ENCODE measurements at places on chromosomes 6 and 20.

DNA sequence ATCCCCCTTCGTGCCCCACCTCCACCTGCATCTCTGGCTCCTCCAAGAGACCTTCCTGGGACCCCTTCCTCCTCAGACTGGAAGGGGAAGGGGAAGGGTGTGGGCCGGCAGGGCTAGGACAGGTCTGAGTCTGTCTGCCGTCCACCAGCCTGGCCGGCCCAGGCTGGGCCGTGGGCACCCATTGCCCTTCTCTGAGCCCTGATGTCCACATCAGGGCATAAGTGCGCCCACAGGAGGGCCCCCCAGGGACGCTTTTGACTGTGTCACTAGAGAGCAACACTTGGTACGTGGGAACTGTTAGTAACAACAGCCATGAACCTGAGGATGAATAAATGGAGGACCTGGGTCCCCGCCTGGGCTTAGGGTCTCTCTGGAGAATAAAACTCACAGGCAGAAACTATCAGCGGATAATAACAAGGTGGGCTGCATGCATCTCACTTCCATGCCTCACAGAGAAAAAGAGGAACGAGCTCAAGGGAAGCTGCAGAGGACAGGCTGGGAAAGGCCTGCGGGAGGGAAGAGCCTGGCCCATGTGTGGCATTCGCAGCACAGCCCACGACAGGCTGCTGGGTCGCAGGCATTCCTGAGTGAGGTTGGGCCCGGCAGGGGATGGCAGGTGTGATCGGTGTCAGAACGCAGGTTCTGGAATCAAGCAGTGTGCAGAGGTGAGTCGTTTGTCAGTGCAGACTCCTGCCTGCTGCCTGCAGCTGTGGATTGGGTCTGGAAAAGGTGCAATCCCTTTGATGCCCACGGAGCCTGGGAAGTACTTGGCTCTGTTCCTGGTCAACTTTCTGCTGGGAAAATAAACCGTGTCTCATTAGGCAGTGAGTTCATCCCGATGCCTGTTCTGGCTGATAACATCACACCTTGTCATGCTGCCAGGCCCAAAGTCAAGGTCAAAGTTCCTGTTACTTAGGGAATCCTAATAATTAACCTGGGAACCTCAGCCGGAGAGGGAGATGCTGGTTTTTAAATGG is 60.9 kb downstream of the BCAS4 start:
- no peak for DNase-seq

DNA sequence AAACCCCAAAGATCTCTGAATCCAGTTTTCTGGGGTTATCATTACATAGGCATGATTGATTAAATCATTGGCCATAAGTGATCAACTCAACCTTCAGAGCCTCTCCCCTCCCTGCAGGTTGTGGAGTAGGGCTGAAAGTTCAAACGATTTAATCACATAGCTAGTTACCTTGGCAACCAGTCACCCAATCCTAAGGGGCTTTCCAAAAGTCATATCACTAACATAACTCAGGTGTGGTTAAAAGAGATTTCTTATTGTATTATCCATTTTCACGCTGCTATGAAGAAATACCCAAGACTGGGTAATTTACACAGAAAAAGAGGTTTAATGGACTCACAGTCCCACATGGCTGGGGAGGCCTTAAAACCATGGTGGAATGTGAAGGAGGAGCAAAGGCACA is 935.1 kb upstream of the SLC35B3 start:
- no peak for DNase-seq

DNA sequence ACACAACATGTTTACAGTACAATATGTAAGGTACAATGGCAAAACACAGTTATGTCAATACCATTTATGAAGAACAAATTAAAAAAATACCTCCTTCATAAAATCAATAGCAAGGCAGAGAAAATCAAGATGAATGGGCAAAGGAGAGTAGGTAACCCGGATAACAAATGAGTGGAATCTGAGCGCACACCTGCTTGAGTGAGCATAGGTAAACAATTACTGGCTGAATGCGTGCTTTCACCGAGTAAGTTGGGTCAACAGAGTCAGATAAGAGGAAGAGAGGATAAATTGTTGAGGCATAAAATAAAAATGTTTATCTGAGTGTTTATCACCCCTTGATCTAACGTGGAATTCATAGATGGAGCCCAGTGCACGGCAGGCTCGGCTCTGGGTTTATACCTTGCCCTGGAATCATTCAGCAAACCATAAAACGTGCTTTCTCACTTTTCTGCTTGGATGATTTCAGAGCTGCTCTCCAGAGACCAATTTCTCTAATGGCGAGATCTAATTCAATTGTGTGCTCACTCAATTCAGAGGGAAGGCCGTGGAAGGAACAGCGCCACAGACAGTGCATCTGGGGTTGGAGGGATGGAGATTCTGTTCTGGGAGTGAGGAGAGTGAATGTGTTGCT is 224.8 kb upstream of the MAP3K7 start:
- no peak for DNase-seq

DNA sequence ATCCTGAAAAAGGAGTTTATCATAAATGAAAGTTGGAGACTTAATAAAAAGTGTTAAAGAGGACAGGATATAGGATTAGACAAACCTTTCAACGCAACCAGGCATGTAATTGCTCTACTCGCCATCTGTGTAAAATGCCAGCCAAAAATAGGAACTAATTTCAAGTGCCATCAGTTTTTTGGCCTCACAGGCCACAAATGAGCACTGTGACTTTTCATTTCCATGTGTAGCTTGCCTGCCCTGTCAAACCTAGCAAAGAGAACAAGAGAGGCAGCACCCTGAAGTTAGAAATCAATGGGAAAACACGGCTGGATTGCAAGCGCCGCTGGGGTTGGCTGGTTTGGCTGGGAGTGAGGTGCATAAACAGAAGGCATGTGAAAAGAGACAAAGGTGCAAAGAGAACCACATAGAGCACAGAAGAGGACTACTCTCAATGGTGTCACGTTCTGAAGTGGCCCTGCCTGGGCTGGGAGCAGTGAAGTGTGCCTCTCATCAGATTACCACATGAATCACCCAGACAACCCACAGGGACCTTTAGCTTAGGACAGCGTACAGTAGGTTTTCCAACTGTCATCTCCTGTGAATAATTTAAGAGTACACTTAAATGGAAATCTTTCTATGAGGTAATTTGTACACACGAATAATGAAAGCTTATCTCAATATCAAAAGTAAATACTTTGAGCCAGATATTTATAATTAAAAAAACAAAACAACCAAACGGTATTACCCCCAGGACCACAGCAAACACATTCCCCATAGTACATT is 78.0 kb upstream of the NHSL1 start:
- DNase-seq = no peak

DNA sequence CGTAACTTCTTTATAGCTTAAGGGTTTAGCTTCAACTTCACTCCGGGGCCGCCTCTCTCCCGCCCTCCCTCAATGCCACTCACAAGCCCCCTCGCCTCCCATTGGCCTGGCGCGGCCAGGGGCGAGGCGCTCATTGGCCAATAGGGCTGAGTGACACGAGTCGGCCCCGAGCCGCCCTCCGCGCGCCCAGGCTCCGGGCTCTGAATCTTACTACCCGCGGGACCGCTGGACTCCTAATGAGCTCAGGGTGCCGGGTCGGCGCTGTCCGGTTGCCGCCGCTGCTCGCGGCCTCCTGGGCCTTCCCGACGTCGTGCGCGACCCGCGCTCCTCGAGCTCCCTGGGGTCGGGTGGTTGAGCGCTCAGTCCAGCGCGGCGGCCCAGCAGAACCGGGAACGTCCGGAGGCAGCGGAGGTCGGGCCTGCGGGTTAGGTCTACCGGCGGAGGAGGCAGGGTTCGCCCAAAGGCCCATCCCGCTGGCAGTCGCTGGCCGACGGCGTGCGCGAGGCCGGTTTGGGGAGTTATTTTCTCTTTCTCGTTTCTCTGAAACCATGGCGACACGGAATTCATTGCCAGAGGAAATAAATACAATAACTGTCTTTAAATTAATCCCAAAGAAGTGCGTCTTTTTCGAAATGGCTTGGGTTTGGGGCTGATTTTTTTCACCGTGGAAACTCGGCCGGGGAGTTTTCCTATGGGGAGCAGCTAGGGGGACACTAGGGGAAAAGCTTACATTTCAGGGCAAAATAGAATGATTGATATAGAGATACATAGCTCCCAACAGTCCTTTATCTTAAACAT is at the start of gene SIM1:
TSS of gene SIM1 (minus strand) at position 19 of the 798 bp plus-strand sequence. CDS start 1,453 bp downstream, outside the sequence.
- peak; percentile 82 for DNase-seq

DNA sequence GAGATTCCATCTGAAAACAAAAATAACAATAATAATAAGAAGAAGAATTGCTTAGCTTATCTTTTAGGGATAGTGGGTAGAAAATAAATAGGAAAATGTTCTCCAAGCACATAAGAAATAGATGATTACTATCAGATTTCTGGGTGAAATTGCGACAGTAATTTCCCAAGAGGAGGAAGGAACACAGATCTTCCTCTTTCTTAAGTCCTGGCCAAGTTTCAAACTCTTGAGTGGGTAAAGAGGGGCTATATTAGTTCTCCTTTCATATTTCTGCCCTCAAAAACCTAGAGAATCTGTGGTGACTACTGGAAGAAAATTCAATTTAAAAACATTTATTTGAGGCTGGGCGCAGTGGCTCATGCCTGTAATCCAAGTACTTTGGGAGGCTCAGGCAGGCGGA is 63.7 kb downstream of the PHACTR2 start:
- DNase-seq = no peak

- DNase-seq = no peak
These were observed 4.3 kb downstream of the TJAP1 start for GRCh38 chr6:43481591-43482236.

DNA sequence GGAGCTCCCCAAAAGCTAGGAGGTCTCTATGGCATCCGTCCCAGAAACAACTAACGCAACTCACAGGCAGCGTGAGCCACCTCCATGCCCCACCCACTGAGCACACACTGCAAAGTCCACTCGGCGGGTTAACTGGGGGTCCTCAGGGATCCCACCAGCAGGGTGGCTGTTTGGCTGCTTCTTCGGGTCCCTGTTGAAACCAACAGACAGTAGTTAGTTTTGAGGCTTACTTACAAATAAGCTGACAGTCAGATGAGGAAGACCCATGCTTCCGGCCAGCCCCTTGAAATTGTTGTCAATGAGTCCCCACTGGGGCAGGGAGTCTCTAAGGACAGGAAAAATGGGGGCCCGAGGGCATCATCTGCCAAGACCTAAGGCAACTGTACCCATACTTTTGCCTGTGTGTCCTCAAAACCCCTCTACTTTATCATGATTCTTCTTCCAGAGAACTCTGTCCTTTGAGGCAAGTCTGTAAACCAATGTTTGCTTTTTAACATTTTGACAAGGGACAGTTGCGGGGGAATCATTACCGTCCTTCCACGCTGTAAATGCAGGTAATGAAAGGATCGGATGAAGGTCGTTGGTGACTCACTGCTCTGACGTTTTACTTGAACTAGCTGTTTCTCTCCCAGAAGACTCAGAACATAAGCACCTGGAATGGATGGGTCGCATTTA is 2.2 kb upstream of the PCK1 start:
- no peak for DNase-seq

DNA sequence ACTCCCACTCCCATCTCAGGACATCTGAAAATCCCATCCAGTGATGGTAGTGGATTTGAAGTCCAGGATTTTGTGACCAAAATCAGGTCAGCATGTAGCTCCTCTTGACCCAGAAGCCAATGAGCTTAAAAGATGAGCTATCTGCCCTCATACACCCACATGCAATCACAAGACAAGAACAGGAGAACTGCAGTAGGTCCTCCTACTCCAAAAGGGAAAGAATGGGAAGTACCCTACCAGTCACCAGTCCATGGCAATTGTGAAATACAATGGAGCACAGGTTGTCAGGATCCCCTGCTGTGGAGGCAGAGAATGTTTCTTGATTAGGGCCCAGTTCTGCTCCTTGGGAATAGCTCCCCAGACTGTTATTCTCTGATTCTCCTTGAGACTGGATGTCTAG is 347.3 kb upstream of the CNR1 start:
- no peak for DNase-seq

- no peak for DNase-seq
These were observed 2.0 kb downstream of the NCOA3 start for GRCh38 chr20:47503685-47504084.

DNA sequence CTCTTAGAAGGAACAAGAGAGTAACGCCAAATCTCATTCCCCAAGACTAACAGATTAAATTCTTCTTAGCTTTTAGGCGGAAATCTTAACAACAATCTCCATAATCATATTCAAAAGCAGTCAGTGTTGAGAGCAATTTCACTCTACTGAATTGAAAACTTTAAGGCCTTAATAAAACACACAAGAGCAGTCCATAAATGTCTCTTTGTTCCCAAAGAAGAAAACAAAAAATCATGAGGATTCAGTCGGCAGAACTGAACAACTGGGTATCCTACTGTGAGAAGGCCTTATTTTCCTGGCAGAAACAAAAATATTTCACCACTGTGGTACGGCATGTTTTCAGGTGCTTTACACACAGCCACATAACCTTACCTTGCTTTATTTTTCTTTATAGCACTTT is 14.4 kb downstream of the ABHD12 start:
- no peak for DNase-seq

DNA sequence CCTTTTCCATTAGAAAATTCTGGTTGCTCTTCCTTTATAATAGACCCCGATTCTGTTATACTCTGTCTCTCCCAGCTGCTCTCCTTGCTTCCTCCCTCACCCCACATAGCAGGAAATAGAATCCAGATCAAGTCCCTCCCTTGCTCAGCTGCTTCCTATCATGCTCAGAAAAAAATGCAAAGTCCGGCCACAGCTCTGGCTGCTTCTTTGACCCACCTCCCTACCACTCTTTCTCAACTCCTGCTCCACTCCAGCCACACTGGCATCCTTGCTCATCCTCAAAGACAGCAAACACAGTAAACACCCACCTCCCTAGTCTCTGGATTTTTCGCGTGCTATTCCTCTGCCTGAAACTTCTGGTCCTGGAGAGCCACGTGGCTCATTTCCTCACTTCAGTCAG is 9.1 kb upstream of the SLC22A16 start:
- DNase-seq = no peak

DNA sequence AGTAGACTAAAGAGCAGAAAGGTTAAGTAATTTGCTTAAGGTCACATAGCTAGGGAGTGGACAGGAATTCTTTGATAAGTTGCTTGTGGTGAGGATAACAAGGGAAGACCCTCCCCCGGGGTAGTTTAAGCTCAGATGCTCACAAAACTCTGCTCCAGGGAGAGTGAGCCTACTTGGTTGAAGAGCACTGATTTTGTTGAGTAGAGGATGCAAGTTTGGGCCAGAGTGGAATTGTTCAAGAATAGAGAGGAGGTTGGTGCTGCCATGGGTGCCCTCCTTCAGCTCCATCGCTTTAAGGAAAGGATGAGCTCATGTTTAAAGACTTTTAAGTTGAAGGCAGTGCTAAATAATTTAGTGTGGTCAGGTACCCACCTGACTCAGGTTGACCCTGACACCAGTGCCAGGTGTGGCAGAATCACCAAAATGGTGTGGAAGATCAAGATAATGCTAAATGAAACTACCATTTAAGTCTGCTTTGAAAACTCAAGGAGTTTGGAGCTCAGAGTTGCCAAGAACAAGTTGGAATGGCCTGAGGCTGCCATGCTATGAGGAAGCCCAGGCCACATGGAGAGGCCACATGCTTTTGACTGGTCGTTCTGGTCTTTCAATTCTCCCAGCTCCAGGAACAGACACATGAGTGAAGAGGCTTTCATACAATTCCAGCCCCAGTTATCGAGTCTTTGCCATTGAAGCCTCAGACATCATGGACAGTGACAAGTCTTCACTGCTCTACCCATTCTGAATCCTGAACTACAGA is 8.0 kb upstream of the TCF15 start:
- no peak for DNase-seq

GRCh38 chr6:164037171-164037870 is 622.8 kb downstream of the QKI start:
- DNase-seq = no peak
